ENCODE measurements at places on chromosomes 6 and 20.

GRCh38 chr20:62985444-62985778, 21.4 kb downstream of the BHLHE23 start:
- no peak overlapping the region for H3K4me3 ChIP-seq
- no peaks in the 10 kb centered on the region for H3K36me3 ChIP-seq
- peaks cover 15% of the 10 kb centered on the region for H3K27me3 ChIP-seq
- no peak overlapping the region for H3K27ac ChIP-seq
- no peak for DNase-seq
- H3K4me1 ChIP-seq, result peaks cover 23% of the 10 kb centered on the region

- peaks cover 15% of the 10 kb centered on the region for H3K27me3 ChIP-seq
- DNase-seq, result no peak
- no peaks in the 10 kb centered on the region for H3K36me3 ChIP-seq
These were observed 16.8 kb downstream of the TMEM244 start for GRCh38 chr6:129844118-129844891.

- peaks cover 38% of the 10 kb centered on the region for H3K4me1 ChIP-seq
- H3K36me3 ChIP-seq, result no peaks in the 10 kb centered on the region
- peaks cover 36% of the 10 kb centered on the region for H3K27me3 ChIP-seq
These were observed 130.4 kb upstream of the RPS6KA2 start for GRCh38 chr6:166757232-166758135.

DNA sequence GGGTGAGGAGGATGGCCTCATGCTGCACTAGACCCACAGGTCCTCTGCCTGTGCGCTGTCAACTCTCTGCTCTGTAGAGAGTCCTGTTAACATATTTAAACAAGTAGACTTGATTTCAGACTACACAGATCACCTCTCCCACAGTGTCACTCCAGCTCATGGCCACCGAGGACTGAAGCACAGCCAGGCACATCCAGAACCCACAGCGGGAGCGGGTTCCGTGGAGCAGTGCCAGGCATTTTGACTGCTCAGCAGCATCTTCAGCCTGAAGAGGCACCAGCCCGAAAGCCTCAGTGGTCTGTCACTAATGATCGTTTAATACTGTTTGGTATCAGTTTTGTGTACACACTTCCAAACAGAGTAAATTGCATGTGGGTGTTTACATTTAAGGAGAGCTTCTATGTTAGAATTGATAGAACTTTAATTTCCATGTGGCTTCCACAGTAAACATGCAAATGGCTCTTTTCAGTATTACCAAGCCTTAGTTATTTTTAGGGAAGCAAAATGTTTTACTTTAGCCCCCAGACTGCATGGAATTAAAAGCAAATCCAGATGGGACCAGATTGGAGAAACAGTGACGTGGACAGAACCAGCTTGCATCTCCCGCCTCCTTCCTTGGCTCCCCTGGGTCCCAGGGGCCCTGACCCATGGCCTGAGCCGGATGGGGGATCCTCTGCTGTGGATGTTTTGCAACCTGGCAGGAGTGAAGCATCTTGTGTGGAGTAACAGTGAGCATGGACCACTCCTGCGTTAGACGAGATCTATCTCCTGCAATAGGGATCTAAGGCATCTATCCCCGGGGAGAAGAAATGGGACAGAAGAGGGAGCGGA, 196.7 kb upstream of the CDH4 start:
- H3K4me3 ChIP-seq, result no peak overlapping the region
- no peaks in the 10 kb centered on the region for H3K4me1 ChIP-seq
- H3K36me3 ChIP-seq, result no peaks in the 10 kb centered on the region
- no peak overlapping the region for H3K27ac ChIP-seq

DNA sequence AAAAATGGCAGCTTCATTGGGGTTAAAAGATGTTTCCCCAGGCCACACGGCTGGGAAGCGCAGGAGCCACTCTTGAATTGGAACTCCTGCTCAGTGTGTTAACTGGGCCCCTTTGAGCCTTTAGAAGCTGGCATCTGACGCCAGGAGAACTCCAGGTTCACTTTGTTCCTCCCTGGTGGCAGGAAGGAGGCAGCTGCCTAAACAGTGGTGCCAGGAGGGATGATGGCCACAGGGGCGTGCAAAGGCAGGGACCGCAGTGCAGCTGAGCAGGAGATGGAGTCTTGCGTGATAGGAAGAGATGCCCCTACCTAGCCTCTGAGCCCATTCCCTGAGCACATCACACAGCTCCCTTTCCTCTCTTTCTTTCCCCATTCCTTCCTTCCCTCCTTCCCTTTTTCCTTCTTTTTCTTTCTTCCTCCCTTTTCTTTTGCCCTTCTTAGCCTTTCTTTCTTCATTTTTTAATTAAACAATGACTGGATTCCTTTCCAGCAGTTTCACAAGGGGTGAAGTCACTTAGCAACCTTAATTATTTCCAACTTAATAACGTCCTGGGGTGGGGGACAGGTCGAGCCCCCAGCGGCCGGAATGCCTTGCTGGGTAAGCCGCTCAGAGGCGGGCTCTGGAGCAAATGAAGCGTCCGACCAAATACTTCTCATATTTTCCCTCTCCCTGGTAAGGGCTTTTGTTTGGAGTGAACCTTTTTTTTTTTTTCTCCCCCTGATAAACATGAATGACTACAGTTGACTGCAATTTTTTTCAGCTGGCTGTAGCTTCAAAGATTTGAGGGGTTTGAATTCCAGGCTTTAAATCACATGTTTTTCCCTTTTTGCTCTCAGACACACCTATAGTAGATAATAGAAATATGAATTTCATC, 20.8 kb upstream of the BMP7 start:
- DNase-seq, result no peak
- no peak overlapping the region for H3K27ac ChIP-seq
- no peak overlapping the region for H3K4me3 ChIP-seq
- no peaks in the 10 kb centered on the region for H3K4me1 ChIP-seq

DNA sequence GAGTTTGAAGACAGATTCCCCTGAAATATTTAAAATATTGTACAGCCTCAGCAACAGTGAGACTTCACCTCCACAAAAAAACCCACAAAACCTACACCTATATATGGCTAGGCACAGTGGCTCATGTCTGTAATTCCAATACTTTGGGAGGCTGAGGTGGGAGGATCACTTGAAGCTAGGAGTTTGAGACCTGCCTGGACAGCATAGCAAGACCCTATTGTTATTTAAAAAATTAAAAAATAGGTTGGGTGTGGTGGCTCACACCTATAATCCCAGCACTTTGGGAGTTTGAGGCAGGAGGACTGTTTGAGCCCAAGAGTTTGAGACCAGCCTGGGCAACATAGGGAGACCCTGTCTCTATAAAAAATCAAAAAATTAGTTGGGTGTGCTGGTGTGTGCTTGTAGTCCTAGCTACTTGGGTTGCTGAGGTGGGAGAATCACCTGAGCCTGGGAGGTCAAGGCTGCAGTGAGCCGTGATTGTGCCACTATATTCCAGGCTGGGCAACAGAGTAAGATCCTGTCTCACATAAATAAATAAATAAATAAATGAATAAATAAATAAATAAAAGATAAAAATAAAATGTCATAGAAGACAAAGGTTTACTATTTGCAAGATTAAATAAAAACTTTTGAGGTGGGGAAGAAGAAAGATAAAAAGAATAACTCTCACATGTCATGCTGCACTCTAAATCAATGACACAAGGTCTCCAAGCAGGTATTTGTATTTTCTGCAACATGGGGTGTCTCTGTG, 51.1 kb downstream of the RARS2 start:
- H3K4me1 ChIP-seq, result peaks cover 5% of the 10 kb centered on the region
- H3K27ac ChIP-seq, result no peak overlapping the region
- H3K4me3 ChIP-seq, result no peak overlapping the region
- DNase-seq, result no peak
- no peaks in the 10 kb centered on the region for H3K27me3 ChIP-seq

DNA sequence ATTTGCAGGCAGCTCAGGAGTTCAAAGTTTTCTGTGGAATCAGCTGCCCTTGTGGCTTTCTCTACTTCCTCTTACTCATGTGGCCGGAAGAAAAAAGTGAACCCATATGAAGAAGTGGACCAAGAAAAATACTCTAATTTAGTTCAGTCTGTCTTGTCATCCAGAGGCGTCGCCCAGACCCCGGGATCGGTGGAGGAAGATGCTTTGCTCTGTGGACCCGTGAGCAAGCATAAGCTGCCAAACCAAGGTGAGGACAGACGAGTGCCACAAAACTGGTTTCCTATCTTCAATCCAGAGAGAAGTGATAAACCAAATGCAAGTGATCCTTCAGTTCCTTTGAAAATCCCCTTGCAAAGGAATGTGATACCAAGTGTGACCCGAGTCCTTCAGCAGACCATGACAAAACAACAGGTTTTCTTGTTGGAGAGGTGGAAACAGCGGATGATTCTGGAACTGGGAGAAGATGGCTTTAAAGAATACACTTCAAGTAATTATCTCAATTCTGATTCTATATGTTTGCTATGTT, 1.1 kb downstream of the MGME1 start:
- peaks cover 51% of the 10 kb centered on the region for H3K4me1 ChIP-seq
- DNase-seq, result peak; percentile 58
- peak overlapping the region; percentile 99 for H3K4me3 ChIP-seq
- peaks cover 71% of the 10 kb centered on the region for H3K36me3 ChIP-seq
- H3K27me3 ChIP-seq, result no peaks in the 10 kb centered on the region

GRCh38 chr6:6865611-6866010, 242.2 kb upstream of the RREB1 start:
- H3K27ac ChIP-seq, result no peak overlapping the region
- no peak overlapping the region for H3K4me3 ChIP-seq
- DNase-seq, result no peak
- H3K4me1 ChIP-seq, result no peaks in the 10 kb centered on the region
- no peaks in the 10 kb centered on the region for H3K27me3 ChIP-seq

GRCh38 chr20:41411391-41411847, 44.8 kb upstream of the EMILIN3 start:
- no peaks in the 10 kb centered on the region for H3K27me3 ChIP-seq
- peaks cover 44% of the 10 kb centered on the region for H3K4me1 ChIP-seq
- H3K27ac ChIP-seq, result no peak overlapping the region
- no peak for DNase-seq
- no peak overlapping the region for H3K4me3 ChIP-seq
- peaks cover 41% of the 10 kb centered on the region for H3K36me3 ChIP-seq

DNA sequence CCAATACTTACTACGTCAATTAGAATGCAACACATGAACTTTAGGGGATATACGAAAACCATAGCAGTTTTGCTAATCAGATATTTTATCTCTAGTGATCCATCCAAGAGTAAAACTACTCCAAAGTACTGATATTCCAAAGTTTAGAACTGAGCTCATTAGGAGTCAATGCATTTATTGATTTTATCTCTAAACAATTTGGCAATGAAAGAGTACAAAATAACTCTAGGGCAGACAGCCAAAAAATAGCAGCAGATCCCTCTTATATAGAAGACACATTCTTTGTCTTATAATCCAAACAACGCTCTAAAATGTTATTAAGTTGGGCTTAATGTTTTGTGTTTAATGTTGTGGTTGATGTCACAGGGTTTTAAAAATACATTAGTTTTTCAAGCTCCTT, 923.9 kb upstream of the MAN1A1 start:
- no peaks in the 10 kb centered on the region for H3K4me1 ChIP-seq
- DNase-seq, result no peak
- H3K4me3 ChIP-seq, result no peak overlapping the region
- H3K36me3 ChIP-seq, result no peaks in the 10 kb centered on the region
